ENCODE measurements at places on chromosomes 7 and 10. TPM values are rescaled to one million over a fixed set of nuclear protein-coding genes. Genes with fewer than 3 reads are reported as not detected.

The PAPOLB gene
- not detected for total RNA-seq

The C10orf105 gene
- total RNA-seq: not detected

The KIN gene
- total RNA-seq: 8.2 TPM

The STOX1 gene
- not detected for total RNA-seq

The PDK4 gene
- total RNA-seq: not detected

The CEP55 gene
- 63.8 TPM for total RNA-seq

The TEX36 gene
- not detected for total RNA-seq

The DPYSL4 gene
- 0.94 TPM for total RNA-seq

The HUS1 gene
- total RNA-seq: 13.5 TPM

The MYH16 gene
- 1.1 TPM for total RNA-seq

The MCM10 gene
- total RNA-seq: 14.6 TPM

The FAM25A gene
- 3.3 TPM for total RNA-seq

The PDE1C gene
- total RNA-seq: 6.7 TPM

The PURB gene
- 6.2 TPM for total RNA-seq

The NODAL gene
- 0.23 TPM for total RNA-seq

The SPAM1 gene
- total RNA-seq: not detected

The LIPF gene
- not detected for total RNA-seq

The SPDYE8 gene
- total RNA-seq: not detected

The RAMP3 gene
- total RNA-seq: not detected

The IPMK gene
- total RNA-seq: 2.3 TPM

The CCNY gene
- total RNA-seq: 43.4 TPM

The CALML5 gene
- not detected for total RNA-seq

The AQP1 gene
- not detected for total RNA-seq

The EDRF1 gene
- total RNA-seq: 8.9 TPM

The IL15RA gene
- total RNA-seq: 7.6 TPM

The GATA3 gene
- 3.5 TPM for total RNA-seq

The BTRC gene
- 8.4 TPM for total RNA-seq

The PVRIG gene
- total RNA-seq: not detected

The ANKRD22 gene
- 0.42 TPM for total RNA-seq

The MYL10 gene
- not detected for total RNA-seq

The ABCC2 gene
- 0.39 TPM for total RNA-seq

The ACTL6B gene
- total RNA-seq: not detected

Measured in hair follicular keratinocyte (primary cell).